Fibroblast of skin of right biceps (primary cell): ENCODE measurements at places on chromosomes 2 and 18.
A peak's percentile ranks its signal among the peaks of the same experiment; 100 is the strongest.

DNA sequence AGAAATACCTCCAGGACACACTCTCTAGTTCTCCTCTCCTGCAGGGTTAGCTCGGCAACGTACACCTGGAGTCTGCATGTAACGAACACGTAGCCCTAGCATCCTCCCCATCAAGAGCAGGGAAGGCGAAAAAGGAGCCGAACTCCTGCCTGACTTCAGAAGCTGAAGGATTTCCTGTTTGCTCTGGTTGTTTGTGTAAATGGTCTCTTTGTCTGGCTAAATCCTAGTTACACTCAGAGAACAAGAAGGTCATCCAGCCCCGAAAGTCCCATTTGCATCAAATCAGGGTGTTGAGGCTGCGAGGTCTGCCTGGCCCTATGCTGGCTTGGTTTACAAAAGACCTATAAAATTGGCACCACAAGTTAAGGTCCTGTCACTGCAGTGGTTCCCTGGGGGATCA lies 66.4 kb upstream of the POMC start:
- no peak for DNase-seq

- DNase-seq: no peak
These were observed 692.9 kb upstream of the HS6ST1 start for GRCh38 chr2:129011466-129012061.

GRCh38 chr2:236574424-236575145 lies 5.0 kb downstream of the ACKR3 start:
- no peak for DNase-seq

- DNase-seq: no peak
These were observed 43.3 kb downstream of the WDFY1 start for GRCh38 chr2:223901854-223902253.

DNA sequence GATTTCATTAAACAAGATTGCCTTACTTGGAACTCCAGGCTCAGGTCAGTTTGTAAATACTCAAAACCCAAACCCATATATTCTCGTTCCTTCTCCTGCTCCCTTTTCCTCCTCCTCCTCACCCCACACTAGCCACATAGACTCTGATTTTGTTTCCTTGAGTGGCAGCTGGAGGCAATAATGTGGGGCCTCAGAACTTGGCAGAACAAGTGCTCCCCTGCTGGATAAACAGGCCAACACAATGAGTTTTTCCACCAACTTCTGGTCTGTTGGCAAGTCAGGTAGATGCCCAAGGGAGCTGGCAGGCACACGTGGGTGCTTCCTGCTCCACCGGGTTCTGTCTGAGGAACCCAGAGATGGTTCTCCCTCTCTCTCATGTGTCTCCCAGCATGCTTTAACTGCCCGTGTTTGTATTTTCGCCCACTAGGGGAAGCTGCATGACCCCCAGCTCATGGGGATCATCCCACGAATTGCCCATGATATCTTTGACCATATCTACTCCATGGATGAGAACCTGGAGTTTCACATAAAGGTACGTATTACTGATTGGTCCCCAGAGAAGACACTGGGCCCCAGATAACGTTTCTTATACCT lies 61.9 kb downstream of the KIF5C start:
- DNase-seq: no peak

- DNase-seq: no peak
These were observed 558.7 kb upstream of the TNP1 start for GRCh38 chr2:217418544-217418943.

GRCh38 chr2:31151501-31151900 lies 13.3 kb upstream of the GALNT14 start:
- DNase-seq: no peak

GRCh38 chr2:57698935-57699449 lies 347.6 kb upstream of the VRK2 start:
- no peak for DNase-seq

- peak; percentile 67 for DNase-seq
These were observed 62.4 kb downstream of the TXNL1 start for GRCh38 chr18:56575819-56576663.

GRCh38 chr2:239238839-239239606 lies 161.8 kb downstream of the HDAC4 start:
- DNase-seq: no peak

DNA sequence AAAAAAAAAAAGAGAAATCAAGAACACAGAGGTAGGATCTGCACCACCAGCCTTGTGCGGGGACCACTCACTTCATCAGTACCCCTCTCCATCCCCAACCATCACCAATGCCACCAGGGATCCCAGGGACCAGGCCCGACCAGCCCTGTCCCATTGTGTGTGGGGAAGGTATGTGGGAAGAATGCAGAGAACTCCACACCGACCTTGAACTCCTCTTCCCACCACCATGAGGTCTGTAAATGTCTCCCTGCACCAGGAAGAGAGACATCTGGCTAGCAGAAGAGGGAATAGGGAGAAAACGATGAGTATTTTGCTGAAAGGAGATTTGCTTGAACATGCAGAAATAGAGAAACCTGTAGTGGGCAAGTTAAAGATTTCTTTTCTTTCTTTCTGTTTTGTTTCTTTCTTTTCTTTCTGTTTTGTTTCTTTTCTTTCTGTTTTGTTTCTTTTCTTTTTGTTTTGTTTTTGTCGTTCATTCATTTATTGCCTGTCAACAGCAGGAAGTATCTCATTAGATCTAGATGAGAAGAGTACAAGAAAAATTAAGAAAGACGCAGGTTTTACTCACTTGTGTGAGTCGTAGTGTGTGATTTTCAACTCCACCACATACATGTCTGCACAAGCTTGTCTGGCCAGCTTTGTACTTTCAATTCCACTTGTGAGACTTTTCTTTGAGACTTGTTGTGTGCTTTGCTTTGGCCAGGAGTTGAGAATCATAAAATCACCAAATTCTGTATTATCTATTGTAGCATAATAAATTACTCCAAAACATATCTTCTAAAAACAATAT lies 179.8 kb upstream of the HAAO start:
- no peak for DNase-seq

- no peak for DNase-seq
These were observed 1266.8 kb upstream of the TMEFF2 start for GRCh38 chr2:193461431-193461934.

DNA sequence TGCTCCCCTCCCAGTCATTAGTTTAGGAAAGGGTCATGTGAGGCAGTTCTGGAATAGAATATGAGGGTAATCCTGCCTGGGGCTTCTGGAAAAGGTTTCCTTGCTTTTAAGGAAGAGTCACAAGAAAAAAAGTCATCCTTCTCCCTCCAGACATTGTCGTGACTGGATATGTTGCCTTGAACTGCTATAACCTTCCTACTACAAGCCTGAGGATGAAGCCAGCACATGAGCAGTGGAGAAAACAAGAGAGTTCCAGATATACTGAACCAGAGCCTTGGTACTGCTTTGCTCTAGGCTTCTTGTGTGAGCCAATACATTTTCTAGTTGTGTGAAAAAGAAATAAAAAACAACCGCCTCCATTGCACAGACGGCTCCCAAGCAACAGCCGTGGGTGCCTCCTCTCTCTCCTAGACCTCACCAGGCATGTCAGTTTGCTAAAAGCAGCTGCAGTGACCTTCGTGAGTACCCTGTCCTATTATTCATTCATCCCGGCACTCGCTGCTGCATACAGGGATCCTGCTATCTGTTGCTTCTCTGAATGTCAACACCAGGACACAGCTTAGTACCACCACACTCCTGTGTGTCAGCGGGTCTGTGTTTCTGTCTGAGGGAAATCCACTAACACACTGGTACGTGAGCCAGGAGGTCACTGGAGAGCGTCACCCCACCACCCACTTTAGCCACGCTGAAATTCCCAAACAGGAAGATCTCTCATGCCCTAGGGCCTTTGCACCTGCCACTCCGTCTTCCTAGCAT lies 186.7 kb downstream of the KLHL29 start:
- no peak for DNase-seq

- DNase-seq: no peak
These were observed 73.7 kb downstream of the SP3 start for GRCh38 chr2:173891315-173892037.

DNA sequence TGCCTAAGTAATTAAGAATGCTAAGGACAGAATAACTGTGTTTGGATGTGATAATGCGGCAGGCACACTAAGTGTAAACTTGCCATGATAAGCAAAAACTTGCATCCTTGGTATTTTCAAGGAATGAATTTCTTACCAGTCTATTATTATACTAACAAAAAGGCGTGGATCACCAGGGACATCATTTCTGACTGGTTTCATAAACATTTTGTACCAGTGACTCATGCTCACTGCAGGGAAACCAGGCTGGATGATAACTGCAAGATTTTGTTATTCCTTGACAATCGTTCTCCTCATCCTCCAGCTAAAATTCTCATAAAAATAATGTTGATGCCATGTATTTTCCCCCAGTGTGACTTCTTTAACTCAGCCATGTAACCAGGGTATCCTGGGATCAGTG lies 289.5 kb downstream of the CDCA7 start:
- peak; percentile 75 for DNase-seq

- DNase-seq: no peak
These were observed 127.8 kb downstream of the RBMS1 start for GRCh38 chr2:160365716-160366367.

DNA sequence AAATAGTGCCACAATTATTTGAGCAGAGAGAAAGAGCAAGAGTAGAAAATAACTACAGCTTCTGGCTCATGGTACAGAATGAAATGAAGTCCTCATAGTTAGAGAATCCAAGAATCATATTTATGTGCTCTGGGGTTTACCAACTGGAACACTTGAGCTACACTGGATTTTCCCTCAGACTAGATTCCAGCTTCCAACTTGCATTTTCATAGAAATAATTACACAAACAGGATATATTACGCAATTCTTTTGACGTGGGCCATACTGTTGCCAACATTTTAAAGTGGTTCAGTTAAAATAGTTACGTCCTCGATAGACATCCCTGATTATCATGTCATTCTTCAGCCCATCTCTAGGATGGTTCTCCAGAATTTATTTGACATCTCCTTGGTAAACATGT lies 129.2 kb downstream of the ETAA1 start:
- peak; percentile 55 for DNase-seq

GRCh38 chr2:68319398-68320117 lies at the start of gene CNRIP1:
Gene CNRIP1 (minus strand): TSS chr2:68319949. CDS start chr2:68319400, 549 bp downstream.
- peak; percentile 85 for DNase-seq

DNA sequence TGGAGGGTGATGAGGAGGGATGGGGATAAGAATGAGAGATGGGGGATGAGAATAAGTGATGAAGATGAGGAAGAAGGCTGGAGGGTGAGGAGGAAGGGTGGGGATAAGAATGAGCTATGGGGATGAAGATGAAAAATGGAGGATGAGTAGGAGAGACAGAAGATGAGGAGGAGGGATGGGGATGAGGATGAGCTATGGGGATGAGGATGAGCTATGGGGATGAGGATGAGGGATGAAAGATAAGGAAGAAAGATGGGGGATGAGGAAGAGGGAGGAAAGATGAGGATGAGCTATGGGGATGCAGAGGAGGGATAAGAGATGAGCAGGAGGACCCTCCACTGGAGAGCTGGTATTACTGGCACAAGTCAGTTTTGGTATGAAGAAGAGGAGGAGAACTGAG lies 231.5 kb downstream of the NAPG start:
- DNase-seq: no peak

DNA sequence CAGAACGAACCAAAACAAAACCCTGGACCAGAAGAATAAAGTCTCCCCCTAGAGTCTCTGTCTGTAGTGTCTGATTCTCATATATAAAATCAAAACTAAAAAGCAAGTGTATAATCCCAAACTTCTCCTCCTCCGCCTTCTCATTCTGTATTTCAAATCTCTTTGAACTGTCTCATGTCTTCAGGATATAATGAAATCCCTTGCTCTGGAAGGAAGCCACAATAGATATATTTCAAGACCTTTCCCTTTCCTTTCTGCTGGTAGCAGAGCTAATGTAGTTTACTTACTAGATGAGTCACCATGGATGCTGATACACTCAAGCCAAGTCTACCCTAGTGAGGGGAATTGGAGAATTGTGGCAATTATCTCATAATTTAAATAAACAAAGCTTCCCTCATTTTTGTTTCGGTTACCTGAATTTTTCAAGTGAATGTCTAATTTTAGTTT lies 33.5 kb upstream of the CCDC93 start:
- DNase-seq: peak; percentile 75

DNA sequence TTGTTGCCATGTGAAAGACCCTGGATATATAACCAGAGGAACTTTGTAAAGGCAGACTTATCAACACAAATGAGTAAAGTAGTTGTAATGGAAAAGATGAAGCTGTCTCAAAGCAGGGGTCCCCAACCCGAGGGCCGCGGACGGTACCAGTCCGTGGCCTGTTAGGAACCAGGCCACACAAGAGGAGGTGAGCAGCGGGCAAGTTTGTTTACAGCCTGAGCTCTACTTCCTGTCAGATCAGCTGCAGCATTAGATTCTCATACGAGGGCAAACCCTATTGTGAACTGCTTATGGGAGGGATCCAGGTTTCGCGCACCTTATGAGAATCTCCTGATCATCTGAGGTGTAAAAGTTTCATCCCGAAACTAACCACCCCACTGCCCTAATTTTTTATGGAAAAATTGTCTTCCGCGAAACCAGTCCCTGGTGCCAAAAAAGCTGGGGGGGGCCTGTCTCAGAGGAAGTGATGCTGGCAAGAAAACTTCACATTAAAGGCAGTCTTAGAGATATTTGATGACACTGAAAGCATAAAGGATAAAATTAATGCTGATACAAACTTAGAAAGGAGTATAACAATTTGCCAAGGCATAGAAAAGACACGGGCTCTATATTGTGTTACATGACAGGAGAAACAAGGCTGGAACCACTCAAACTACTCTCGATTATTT lies 57.5 kb upstream of the MSTN start:
- DNase-seq: no peak

- DNase-seq: no peak
These were observed 137.3 kb upstream of the PTPRM start for GRCh38 chr18:7429831-7430230.

DNA sequence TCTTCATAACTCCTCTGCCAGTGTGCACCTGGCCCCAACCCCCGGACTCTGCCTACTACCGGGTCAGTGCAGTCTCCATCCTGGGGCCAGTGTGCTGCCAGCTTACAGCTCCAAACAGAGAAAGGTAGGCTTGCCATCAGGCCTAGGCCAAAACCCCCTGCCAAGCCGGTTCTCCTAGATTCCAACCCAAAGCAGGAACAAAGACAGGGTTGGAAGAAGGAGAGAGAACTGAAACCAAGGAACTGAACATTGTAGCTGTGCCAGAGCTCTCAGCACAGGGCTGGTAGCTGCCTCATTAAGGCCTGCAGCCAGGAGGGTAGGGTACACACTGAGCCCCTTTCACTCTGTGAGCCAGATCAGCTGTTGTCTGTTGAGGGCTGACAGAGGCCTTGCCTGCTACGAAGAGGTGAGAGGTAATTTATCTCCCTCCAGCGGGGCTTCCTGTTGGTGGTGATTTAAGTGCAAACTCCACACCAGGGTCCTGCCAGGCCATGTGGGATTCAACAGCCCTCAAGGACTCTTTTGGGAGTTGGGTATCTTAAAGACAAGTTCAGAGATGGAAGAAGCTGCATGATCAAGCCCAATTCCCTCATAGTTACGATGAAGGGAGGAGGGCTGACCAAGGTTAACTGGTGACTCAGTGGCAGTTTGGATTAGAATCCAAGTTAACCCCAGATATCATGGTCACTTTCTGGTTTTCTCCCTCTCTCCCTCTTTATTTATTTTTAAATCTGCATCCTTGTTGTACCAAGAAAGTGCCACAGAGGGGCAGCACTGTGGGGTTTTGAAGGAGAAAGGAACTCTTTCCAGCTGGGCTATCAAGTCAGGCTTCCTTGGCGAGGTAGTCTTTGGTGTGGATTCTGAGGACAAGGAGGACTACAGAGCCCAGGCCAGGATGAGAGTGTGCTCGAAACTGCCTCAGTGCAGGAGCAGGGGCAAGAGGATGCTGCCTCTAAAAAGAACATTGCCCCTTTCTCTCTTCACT lies 48.1 kb downstream of the CYRIA start:
- DNase-seq: peak; percentile 6

GRCh38 chr2:235068701-235069100 lies 116.9 kb downstream of the SH3BP4 start:
- no peak for DNase-seq

- no peak for DNase-seq
These were observed 270.1 kb downstream of the TCF4 start for GRCh38 chr18:55317864-55318263.
